ENCODE measurements at places on chromosomes 3 and 15.

DNA sequence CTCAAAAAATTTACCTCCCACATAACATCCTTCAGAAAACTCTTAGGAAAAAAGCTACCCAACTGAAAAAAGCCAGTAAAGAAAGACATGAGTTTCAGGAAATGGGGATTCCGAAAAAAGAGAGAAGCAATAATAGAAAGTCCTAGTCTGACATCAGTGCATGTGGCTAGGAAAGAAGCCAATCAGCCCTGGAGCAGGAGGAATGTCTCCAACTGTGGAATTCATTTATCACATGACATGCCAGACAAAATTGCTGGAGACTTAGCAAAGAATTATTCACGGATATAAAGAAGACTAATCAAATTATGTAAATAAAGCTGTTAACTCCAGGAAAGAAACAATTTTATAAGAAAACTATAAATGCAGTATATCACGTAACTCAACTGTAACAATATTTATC, 258.9 kb upstream of the RARB start:
- DNase-seq = peak; percentile 64

DNA sequence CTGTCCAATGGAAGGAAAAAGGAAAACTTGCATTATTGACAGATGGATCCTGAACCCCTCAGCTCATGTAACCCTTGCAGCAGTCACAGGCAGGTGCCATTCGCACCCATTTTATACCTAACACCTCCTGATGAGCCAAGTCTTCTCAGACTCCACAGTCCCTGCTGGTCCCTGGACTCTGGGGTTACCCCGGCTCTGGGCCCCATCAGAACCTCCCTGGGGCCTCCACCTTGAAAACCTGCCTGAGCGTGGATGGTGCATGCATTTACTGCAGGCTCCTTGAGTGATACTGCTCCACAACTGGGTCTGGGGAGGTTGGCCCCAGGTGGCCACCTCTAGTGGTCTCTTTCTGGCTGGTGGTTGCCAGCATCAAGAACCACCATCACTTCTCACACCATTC, 15.9 kb upstream of the DOCK3 start:
- DNase-seq = no peak

- DNase-seq = no peak
Observed at GRCh38 chr3:32487781-32488473, 14.7 kb downstream of the CMTM6 start.

- DNase-seq = no peak
Observed at GRCh38 chr15:71341811-71342550, 226.7 kb downstream of the THSD4 start.

GRCh38 chr15:35740761-35741160, 194.8 kb upstream of the DPH6 start:
- DNase-seq = peak; percentile 76

GRCh38 chr15:97235611-97235985, 724.9 kb upstream of the ARRDC4 start:
- no peak for DNase-seq

DNA sequence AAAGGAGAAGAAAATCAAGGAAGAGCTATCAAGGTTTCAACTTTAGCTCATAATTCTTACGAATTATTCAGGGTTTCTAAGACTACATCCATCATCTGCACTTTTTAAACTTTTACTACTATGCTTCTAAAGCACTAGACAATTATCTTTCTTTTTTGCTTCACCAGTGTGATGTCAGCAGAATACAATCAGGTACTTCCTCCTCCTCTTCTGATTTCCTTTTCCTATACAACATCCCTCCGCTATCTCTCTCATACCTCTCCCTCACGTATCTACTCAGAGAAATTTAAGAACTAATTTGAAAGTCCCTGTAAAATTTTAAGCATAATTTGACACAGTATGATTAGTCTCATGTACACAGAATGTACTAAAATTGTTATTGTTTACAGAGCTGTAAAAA, 47.3 kb upstream of the USP50 start:
- no peak for DNase-seq

DNA sequence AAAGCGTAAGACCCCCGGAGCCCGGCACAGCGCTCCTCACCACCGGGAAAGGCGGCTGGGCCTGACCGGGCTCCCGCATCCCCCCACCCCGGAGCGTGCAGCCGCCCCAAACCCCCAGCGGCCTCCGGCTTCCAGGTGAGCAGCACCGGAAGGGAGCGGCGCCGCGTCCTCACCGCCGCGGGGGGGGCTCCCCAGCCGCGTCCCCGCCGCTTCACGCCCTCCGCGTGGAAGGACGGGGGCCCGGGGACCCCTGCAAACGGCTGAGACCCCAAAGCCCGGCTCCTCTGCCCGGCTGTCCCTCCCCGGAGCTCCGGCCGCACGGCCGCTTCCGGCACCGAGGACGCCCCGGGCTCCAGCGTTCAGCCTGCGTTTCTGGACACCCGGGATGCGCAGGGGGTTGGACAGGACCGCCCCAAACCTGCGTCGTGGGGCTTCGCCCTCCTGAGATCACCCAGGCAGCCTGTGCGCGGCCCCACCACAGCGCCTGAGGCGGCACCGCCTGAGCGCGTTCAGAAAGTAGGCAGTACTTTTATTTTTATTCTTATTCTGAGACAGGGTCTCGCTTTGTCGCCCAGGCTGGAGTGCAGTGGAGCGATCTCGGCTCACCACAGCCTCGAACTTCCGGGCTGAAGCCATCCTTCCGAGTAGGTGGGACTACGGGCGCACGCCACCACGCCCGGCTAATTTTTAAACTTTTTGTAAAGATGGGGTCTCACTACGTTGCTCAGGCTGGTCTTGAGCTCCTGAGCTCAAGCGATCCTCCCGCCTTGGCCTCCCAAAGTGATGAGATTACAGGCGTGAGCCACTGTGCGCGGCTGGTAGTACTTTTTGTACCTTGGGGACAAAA, 51.6 kb upstream of the BLM start:
- peak; percentile 80 for DNase-seq

- no peak for DNase-seq
Observed at GRCh38 chr3:152056481-152056880, 183.0 kb downstream of the SUCNR1 start.
